ENCODE measurements at places on chromosomes 2 and 18.
A peak's percentile ranks its signal among the peaks of the same experiment; 100 is the strongest.

- DNase-seq: no peak
These were observed 54.0 kb upstream of the OTX1 start for GRCh38 chr2:62996534-62997186.

DNA sequence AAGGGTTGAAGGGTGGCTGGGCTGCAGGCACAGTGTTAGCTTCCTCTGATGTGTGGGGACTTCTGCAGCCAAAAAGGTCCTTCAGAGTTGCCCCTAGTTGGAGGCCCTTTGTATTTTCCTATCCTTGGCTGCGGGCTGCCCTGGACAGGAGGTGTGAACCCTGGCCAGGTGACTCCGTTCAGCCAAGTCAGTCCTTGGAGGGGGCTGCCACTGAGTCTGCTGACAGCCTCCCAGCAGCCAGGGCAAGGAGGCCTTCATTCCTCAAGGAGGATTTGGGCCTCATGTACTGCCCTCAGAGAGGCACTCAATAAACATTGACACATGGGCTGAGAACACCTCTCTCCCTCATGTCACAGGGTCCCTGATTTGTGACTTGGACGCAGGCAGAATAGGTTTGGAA, 62.4 kb downstream of the MAPK4 start:
- no peak for DNase-seq

DNA sequence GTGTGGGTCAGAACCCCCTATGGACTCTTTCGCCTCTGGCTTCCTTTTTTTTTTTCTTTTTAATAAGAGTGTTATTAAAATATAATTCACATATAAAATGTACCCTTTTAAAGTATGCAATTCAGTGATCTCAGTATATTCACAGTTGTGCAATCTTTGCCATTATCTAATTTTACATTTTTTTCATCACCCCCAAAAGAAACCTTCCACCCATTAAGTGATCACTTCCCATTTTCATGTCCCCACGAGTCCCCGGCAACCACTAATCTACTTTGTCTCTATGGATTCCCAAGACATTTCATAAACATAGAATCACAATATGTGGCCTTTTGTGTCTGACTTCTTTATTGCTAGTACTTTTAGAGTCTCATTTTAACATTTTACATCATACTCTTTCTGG, 38.7 kb upstream of the ANXA4 start:
- no peak for DNase-seq

DNA sequence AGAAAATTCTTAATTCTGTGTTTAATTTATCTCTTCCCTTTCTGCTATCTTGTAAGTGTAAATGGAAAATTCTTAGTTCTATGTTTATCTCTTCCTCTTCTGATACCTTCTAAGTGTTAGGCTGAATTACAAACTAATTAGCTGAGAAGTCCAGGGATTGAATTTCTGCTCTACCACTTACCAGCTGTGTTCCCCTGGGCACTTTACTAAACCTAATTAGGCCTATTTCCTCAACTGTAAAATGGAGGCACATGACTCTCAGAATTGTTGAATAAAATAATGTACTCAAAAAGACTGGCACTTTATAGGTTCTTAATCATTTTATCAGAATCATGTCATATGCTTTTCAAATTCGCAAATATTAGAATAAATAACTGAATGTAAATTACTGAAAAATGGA, 146.3 kb downstream of the MAP2 start:
- DNase-seq: no peak

GRCh38 chr2:84888401-84889276, 7.8 kb upstream of the TRABD2A start:
- peak; percentile 66 for DNase-seq

DNA sequence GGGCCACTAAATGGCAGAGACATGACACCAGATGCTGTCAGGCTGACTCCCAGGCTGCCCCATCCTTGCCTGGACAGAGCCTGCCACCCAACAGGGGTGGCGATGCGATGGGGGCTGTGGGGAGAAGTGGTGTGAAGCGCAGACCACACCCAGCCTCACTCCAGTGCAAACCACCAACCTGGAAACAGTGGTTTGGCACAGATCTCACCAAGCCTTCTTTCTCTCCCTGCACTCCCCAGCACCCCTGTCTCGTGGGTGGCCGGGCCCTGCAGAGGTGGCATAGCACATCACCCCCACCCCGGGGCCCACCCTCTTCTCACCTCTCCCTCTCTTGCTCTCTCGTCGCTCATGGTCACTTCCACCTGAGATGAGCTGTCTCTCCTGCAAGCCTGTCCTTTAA, 32.6 kb downstream of the CIB4 start:
- no peak for DNase-seq

- DNase-seq: no peak
These were observed 77.1 kb downstream of the COBLL1 start for GRCh38 chr2:164764474-164764873.

- DNase-seq: peak; percentile 49
These were observed 82.1 kb downstream of the TNP1 start for GRCh38 chr2:216777637-216778273.

GRCh38 chr18:9876867-9877654, 8.7 kb upstream of the TXNDC2 start:
- peak; percentile 99 for DNase-seq

DNA sequence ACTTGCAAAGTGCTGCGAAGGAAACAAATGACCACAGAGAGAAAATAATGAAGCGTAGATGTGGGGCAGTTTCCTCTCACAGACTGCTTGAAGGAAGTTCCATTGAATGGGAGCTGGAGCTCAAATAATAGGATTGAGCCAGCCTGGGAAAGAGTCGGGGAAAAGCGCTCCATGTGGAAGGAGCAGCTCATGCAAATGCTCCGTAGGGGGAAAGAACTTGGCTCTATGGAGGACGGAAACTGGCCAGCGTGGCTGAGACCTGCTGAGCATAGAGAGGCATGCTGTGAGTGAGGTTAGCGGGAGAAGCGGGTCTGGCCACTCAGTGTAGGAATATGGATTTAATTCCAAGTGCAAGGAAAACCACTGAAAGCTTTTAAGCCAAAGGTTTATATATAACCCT, 28.6 kb upstream of the VIT start:
- no peak for DNase-seq

GRCh38 chr2:28821295-28821958, 10.8 kb downstream of the SPDYA start:
- peak; percentile 39 for DNase-seq

- DNase-seq: no peak
These were observed 568.1 kb upstream of the LINC00305 start for GRCh38 chr18:64717026-64717425.

- DNase-seq: no peak
These were observed 109.1 kb downstream of the IRS1 start for GRCh38 chr2:226690461-226691024.

GRCh38 chr2:47890711-47891368, 15.5 kb downstream of the FBXO11 start:
- DNase-seq: peak; percentile 63

DNA sequence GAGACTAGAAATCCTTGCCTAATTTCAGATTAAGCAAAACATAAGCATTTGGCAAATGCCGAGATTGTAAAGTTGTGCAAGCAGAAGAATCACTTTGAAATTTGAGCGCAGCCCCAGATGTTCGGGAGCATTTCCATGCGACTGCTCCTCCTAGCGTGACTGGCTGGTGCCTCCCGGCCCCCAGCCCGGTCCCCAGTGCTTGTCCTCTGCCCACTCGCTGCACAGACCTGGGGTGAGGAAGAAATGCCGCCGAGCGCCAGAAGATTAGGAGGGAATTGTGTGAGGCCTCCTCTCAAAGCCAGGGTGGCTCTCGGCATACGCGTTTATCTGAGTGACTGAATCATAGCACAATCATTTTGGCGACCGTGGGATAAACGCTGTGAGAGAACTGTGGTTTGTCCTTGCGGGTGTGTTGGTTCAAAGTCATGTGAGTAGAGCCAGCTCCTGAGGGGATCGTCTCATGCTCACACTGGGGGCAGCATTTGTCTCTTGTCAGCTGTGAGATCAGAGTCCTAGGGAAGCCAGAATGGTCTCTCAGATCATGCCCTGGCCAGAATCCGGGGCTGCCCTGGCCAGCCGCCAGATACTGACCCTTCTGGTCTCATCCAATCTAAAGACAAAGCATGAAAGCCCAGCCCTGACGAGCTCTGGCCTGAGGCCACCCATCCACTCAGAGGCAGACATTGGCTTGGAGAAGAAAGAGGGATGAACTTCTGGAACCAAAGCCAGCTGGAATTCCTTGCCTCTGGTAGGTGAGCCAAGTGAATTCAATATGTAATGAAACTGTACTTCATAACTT, 189.3 kb downstream of the SH3RF3 start:
- no peak for DNase-seq

GRCh38 chr2:80322311-80322920, 17.9 kb upstream of the LRRTM1 start:
- no peak for DNase-seq

DNA sequence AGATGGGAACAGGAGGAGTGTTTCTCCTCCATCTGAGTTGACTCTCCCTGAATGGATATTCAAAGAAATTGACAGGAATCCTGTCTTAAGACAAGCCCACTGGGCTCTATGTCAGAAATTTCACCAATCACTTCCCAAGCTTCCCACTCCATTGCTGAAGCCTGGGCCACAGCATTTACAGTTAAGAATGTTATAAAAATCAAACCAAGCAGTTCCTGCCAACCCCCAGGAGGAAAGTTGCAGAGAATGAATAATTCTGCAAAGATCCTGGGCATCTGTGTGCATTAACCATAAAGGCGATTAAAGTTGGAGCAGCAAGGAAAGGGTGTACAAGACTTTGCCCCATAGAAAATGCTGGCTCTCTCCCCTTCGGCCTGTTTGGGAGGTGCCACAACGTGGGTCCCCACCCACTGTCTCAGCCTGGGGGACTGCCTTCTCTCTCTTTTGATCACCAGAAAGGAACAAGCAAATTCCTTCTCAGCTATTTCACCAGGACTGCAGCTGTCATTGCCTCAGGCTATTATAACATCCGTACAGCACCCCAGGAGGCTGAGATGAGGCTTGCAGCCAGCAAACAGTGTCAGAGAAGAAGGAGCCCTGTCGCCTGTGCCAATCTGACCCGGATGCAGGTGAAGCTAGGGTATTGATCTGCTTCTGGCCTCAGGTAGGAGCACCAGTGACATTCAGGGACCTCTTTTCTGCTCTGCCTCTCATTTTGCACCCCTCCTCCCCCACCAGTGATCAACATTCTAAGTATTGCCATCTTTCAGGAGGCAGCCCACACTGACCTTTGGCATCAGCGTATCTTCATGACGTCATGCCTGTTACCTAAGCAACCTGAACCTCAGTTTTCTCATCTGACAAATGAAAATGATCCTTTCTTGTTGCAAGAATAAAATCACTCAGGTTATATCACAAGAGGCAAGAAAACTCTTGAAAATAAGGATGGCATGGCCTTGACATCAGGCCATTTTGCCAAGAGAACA, 219.0 kb downstream of the SH3BP4 start:
- DNase-seq: peak; percentile 59

GRCh38 chr2:10901160-10901939, 10.4 kb upstream of the KCNF1 start:
- peak; percentile 61 for DNase-seq

DNA sequence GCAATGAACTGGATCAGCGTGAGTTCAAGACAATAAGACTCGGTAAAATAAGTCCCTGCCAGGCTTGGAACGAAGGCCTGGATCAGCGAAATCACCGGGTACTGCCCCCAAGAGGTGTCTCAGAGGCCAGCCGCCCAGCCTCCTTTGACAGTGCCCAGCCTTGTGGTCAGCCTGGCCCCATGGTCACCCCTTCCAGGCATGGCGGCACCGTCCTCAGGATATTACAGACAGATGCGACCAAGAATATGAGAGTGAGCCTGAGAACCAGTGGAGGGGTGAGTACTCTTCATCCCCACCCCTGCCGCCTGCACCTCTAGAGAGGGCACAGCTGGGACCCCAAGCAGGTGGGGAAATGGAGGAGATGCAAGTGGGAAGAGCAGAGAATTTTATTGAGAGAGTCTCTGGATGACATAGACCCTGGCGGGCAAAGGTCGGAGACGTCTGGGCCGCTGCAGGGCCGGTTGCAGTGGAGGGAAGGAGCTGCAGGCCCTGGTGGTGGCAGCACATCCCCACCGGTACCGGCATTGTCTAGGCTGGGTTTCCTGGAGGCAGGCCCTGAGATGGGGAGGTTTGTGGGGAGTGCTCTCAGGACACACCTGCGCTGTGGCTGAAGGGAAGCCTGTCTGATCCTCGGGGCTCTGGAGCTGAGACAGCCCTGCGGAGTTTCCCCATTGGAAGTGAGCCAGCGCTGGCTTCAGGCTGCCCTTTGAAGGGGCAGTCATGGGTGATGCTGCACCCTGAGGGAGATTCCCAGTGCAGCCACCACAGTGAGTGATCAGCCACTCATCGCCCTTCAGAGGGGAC, 190.0 kb downstream of the SEPTIN10 start:
- no peak for DNase-seq

DNA sequence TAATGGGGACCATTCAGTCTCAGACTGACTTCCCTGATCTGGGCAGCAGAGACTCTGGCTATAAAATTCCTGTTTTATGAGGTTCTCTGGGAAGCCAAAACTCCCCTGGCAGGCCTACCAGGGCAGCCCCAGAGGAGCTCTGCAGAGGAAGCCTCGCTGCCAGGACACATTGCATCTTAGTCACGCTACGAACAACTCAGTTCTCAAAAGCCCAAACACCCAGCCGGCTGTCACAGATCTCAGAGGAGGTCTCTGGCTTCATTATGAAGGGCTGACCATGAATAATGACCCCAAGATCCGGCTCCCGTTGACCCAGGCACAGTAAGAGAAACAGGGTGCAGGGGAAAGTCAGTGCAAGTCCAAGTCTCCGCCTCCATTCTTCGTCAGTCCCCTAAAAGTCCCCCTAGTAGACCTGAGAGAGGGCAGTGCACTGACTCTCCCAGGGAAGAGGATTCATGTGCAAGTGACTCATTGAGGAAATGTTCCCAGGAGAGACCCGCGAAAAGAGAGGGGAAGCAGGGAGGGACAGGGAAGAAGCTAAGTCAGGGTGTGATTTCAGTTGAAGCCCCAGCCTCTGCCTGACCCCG, 212.3 kb downstream of the CYP26B1 start:
- no peak for DNase-seq

- peak; percentile 4 for DNase-seq
These were observed 166.0 kb downstream of the EHBP1 start for GRCh38 chr2:62871506-62871905.

GRCh38 chr2:200101922-200102321, 146.5 kb downstream of the MAIP1 start:
- DNase-seq: no peak

DNA sequence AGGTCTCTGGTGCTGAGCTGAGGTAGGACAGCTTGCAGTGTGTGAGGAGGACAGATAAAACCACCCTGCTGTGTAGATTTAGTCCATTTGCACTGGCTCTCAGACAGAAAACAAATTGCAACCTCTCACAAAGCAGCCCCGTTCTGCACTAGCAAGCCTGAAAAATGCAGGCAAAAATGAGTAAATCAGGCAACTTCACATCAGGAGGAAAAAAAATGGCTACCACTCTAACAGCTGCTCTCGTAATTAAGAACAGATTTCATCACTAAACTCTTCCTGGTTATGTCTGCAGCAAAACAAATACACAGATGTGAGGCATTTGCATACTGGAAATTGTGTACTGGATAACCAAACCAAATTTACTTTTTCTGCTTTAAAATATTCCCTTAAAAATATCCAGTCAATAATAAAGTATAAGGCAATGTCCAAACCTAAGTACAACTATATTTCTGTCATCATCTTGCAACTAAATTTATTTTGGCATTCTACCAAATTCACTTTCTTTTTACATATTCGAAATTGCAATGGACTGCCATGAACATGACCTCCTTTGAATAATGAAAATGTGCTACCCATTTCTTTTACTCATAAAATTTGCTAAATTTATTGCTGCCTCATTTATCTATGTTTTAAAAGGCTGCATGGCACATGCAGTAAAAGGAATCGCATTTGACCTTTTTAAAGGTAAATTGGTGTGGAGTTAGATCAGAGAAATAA, 157.4 kb downstream of the AFF3 start:
- no peak for DNase-seq

Data from NCI-H226 (cell line).